ENCODE measurements at places on chromosomes 3 and 15.

DNA sequence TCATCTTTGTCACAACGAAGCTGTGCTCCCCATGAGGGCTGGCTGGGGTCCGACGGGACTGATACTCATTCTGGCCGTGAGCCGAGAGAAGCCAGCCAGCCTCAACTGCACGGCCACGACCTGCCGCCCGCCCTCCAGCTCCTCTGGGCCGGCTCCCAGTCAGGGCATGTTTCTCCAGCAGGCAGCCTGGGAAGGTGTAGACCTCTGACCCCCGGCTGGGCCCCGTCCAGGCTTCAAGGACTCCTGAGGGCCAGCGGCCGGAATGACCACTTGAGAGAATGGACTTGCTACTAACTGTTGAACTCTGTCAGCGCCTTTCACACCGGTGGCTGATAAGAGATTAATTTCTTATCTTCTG is 18.1 kb upstream of the MUC4 start:
- no peak for DNase-seq

- no peak for DNase-seq
Observed at GRCh38 chr3:124097362-124098131, 105.6 kb upstream of the ROPN1 start.

DNA sequence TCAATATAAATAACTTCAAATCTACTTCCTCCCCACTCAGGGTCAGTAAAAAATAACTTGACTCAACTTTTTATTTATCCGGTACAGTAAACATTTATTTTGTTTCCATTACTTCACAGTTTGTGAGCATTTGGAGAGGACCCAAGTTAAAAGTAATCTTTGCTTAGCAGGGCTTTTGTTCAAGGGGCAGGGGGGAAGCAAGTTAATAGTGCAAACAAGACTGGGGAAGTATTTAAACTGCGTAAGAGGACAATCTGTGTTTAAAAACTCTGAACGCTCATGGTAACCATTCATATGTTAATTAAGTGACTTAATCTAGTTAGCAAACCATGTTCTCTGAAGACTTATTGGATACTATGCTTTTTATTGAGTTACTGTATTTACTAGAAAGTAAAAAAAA is 346.2 kb downstream of the SLC9A9 start:
- no peak for DNase-seq

DNA sequence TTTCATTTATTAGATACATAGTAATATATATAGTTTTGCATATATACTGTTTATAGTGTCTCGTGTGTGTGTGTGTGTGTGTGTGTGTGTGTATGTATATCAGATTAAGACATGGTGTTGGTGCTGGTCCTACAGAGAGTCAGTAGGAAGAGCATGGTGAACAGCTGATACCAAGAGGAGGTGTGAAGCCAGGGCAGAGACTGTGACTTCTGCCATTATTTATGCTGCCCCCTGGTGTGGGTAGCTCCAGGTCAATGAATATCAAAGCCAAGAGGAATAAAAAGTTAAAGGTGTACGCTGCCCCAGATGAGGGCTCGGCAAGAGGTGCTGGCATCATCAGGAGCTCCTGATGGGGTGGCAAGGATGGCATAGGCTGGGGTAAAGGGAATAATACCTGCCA is 299.5 kb upstream of the RASGRP1 start:
- DNase-seq: no peak

- no peak for DNase-seq
Observed at GRCh38 chr3:134620476-134621115, 30.2 kb downstream of the KY start.

DNA sequence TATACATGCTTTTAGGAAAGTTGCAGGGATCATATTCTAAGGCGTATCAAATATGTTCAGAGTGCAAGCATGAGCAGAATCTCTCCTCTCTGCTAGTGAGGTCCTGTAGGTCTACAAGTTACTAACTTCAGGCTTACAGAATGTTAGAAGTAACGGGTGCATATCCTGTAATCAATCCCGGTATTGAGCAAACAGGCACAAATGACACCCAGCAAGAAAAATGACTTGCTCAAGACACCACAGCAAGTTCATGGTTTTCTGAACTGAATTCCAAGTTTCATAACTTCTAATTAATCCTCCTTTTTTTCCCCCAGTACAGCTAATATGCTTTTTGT is 353.9 kb upstream of the TPRG1 start:
- no peak for DNase-seq

DNA sequence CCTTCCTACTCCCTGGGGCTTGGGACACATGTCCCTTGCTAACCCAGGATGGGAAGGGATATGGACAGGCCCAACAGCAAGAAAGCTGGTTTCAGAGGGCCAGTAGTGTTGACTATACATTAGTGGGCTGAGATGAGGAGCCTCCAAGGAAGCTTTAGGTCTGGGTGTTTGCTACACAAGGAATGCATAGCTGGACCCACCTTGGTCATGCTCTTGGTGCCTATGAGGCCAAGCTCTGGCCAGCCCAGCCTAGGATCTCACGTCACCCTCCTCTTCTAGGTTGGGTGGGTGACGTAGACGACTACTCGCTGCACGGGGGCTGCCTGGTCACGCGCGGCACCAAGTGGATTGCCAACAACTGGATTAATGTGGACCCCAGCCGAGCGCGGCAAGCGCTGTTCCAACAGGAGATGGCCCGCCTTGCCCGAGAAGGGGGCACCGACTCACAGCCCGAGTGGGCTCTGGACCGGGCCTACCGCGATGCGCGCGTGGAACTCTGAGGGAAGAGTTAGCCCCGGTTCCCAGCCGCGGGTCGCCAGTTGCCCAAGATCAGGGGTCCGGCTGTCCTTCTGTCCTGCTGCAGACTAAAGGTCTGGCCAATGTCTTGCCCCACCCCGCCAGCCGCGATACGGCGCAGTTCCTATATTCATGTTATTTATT is 653 bp upstream of the WDR6 start:
- DNase-seq: no peak

GRCh38 chr3:55484191-55484689 is 2.9 kb downstream of the WNT5A start:
- no peak for DNase-seq

- DNase-seq: no peak
Observed at GRCh38 chr15:89199746-89200145, 21.6 kb downstream of the RLBP1 start.

DNA sequence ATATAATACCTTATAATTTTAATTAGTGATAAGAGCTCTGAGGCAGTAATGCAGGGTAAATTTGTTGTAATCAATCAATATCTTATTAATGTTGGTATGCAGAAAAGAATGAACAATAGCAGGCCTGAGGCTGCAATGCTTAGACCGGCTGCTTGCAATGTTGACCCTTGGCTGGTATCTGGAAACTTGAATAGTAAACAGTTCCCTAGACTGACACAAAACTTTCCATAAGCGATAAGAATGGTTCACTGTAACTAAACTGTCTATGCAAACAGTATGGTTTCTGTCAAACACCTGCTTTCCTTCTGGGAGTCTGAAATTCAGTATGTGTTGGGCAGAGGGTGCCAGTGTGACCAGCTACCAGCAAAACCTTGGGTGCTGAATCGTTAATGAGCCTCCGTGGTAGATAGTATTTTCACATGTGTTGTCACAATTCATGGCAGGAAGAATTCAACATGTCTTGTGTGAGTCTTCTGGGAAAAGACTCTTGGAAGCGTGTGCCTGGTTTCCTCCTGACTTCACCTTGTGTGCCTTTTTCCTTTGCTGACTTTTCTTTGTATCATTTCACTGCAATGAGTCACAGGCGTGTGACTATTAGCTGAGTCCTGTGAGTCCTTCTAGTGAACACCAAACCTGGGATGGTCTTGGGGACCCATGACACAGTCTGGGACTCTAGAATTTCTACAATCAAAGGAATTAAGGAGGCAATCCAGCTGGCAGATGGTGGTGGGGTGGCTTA is 30.7 kb upstream of the CLRN1 start:
- DNase-seq: no peak

GRCh38 chr15:39142500-39142899 is 438.4 kb upstream of the THBS1 start:
- DNase-seq: no peak

- no peak for DNase-seq
Observed at GRCh38 chr3:66800941-66801545, 197.1 kb upstream of the KBTBD8 start.

- no peak for DNase-seq
Observed at GRCh38 chr15:85381850-85382751, 1.7 kb downstream of the AKAP13 start.

DNA sequence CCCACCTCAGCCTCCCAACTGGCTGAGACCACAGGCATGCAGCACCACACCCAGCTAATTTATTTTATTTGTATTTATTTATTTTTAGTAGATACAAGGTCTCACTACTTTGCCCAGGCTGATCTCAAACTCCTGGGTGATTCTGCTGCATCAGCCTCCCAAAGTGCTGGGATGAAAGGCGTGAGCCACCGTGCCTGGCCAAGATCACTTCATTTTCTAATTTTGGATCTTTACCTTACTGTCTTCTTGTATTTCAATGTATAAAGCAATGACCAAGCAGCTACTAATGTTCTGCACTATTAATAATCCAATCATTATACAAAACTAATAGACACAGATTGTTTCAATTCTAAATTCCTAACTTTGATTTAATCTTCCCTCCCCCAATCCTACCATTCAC is 56.2 kb downstream of the LRRFIP2 start:
- no peak for DNase-seq

GRCh38 chr3:150681057-150681456 is 22.7 kb downstream of the ERICH6 start:
- DNase-seq: no peak

DNA sequence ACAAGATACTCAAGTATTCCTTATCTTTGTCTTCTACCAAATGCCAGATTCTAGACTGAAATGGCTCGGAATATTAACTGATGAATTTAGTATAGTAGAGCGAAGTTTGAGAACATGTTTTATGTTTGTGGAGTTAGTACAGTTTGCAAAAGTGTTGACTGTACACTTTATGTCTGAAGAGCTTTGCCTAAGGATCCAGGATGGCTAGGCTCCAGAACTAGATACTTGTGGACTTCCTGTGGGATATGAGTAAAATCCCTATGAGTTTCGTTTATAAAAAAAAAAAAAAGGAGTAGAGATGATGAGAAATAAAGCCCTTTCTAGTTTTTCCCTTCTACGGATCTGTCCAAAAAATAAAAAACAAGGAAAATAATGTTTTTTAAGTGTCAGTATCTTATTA is 96.7 kb downstream of the TP63 start:
- no peak for DNase-seq

DNA sequence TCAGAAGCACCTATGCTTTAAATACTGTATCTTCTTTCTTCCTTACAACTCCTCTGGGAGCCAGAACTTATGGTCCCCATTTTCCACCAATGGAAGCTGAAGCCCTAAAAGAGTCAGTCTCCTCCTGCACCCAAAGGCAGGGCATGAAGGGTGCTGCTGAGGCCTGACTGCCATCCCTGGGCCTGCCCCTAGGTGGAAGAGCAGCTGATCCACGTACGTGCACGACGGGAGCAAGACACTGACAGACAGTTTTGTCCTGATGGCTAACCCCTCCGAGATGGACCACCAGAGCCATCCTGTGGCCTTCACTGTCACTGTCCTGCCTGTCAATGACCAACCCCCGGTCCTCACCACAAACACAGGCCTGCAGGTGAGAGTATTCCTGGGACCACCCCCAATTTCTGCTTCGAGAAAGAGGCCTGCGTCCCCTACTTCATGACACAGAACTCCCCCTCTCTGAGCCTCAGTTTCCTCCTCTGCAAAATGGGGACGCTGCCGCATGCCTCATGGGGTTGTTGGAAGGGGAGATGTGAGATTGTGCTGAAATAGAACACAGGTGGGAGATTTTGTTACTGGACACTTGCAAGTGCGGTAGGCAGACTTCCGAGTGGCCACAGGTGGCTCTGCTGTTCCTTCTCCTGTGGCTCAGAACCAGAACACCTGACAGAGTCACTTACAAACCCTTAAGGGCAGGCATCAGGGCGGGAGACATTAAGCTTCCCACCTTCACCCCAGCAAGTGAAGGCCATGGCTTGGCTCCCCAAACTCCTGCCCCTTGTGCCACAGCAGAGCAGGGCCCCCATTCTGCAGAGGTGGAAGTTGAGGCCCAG is 175.4 kb downstream of the TBC1D2B start:
- no peak for DNase-seq

DNA sequence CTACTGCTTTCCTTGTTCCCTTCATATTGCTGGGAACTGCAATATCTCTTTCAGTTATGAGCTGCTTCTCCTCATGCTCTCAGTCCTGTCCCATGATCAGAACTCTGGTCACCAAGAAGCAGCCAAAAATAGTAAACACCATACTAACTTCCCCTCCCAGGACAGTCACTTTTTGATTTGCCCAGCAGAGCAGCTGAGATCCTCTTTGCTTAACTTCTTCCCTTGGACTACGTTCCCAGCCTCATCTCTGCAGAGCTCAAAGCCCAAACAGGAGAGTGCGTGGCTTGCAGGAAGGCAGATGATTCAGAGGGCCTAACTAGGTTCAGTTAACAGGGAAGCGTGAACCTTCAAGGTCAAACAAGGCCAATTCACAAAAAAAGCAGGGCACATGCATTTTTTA is 153.2 kb downstream of the CTNNB1 start:
- no peak for DNase-seq

GRCh38 chr3:98734735-98735134 is 28.4 kb upstream of the ST3GAL6 start:
- DNase-seq: no peak

DNA sequence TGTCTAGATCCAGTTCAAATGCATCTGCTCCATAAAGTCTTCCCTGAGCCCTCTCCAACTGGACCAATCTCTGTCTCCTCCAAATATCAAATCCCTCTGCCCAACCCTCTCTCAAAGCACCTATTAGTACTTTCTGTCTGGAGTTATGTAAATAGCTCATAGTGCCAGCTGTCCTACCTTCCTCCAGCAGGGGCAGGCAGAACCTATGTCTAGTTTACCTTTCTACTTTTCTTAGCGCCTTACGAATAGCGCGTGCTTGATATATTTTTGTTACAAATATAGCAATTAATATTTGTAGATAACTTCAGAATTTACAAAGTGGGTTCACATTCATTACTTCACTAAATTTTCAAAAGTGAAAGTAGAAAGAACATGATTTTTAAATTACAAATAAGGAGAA is 14.0 kb upstream of the CCDC80 start:
- no peak for DNase-seq

DNA sequence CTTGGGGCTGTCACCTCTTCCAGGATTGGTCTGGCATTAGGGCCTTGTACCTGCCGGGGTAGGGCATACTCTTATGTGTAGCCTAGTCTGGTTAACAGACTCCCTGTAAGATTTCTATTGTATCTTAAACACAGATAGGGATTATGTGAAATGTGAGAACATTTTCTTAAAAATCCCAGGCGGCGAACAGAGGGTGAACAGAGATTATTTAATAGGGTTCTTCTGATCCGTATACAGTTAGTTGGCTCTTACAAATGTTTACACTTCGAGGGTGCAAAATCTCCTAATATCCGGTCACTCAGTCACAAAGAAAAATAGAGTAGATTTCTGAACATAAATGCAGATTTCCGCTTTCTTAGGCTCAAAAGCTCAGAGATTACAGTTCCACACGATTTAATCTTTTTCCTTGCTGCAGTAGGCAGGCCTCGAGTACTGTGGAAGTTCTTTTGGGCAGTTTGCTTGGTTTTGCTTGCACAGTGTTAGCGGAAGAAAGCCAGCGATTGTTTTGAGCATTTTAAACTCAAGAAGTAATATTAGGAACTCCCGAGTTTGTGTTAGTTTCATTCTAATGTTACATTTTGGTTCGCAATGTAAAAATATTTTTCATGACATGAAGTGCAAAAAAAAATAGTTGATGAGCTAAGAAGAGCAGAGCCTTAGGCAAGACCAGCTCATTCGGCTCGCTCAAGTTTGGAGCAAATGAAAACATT is 993 bp downstream of the PLCL2 start:
- DNase-seq: no peak

Measured in activated T-cell treated with anti-CD3 and anti-CD28 coated beads, Interleukin-2, amount 50 U/mL, for 48 hours (primary cell).